C1 segment of cervical spinal cord (tissue), 14 donors: ENCODE measurements at places on chromosomes 6 and 20.

GRCh38 chr6:31576897-31577578 lies 1.7 kb downstream of the TNF start:
- DNase-seq = no peak

DNA sequence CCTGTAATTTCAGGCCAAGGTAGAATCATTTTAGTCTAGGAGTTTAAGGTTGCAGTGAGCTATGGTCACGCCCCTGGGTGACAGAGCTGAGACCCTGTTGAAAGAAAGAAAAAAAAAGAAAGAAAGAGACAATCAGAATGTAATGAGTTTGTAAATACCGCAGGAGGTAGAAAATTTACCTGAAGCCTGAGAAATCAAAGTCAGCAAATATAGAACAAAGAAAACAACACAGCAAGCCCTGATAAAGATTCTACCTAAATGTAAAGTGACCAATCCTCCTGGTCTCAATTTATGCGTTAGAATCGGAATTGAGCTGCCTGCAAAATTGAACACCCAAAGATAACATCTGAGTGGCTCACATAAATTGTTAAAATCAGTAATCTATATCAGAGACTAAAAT lies 146.5 kb upstream of the ZNF184 start:
- DNase-seq = no peak

DNA sequence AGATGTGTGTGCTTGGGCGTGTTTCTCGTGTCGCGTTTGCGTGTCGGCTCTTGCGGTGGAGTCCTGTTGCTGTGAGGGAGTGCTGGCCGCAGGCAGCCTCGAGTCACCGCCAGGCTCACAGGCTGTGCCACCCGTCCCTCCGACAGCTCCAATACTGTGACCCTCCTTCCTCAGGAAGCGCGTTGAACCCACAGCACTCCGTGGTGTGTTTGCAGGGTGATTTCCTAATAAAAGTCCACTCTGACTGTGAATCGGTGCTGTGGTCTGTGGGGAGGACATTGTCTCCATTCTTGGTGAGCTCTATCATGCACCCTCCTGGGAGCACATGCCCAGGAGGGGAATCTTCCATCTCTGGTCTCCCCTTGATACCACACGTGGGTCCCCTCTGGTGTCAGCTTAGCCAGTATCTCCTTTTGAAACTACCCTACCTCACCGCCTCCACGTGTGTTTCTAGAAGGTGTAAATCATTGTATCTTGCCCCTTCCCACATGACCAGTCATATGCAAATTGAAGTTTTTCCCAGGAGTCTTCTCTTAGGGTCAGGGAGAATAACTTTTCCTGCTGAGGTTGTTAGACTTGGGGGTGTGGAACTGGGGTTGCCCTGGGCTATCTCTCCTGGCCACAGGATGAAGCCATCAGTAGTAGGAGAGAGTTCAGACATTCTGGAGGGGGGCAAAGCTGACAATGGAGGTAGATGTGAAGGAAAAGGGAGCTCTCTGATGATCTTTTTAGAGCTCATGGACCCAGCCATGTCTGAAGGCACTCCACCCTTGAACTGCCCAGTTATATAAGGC lies 13.3 kb upstream of the PCMTD2 start:
- DNase-seq = no peak

DNA sequence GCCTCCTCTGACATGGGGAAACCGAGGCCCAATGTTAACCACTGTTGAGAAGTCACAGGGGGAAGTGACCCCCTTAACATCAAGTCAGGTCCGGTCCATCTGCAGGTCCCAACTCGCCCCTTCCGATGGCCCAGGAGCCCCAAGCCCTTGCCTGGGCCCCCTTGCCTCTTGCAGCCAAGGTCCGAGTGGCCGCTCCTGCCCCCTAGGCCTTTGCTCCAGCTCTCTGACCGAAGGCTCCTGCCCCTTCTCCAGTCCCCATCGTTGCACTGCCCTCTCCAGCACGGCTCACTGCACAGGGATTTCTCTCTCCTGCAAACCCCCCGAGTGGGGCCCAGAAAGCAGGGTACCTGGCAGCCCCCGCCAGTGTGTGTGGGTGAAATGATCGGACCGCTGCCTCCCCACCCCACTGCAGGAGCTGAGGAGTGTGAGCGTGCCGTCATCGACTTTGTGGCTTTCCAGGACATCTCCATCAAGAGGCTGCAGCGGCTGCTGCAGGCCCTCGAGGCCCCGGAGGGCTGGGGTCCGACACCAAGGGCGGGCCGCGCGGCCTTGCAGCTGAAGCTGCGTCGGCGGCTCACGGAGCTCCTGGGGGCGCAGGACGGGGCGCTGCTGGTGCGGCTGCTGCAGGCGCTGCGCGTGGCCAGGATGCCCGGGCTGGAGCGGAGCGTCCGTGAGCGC lies 1.6 kb downstream of the TNFRSF6B start:
- no peak for DNase-seq

DNA sequence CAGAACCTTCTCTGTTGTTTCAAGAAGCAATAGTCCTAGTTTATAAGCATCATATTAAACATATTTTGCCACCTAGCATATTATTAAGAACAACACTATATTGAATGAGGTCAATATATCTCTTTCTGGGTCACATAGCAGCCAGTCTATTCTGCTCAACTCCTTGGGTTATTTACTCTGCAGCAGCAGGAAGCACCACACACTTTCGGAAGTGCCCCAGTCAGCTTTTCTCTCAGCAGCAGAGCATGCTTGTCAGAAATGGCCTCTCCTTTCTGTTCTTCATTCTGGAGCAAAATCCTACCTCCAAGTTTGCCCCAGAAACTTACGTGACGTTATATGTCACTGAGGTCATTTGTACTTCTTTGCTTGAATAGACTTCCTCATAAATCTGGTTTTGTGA lies 22.7 kb downstream of the CFAP206 start:
- DNase-seq = no peak

DNA sequence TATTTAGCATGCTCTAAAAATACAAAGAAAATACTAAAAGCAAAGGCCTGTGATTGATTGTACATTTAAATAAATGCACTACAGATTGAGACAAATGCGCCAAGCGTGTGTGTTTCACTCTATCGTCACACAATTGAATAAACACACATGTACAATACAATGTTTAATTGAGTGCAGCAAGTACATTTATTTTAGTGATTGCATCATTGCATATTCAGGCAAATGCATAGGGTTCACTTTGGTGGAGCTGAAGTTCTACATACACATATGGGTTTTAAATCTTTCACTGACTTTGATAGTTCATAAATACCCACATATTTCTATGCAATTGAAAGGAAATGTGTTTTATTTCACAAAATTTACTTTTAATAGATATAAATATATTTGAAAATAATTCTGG lies 750.6 kb upstream of the MMS22L start:
- DNase-seq = no peak

GRCh38 chr20:10786678-10787077 lies 112.9 kb upstream of the JAG1 start:
- DNase-seq = no peak

DNA sequence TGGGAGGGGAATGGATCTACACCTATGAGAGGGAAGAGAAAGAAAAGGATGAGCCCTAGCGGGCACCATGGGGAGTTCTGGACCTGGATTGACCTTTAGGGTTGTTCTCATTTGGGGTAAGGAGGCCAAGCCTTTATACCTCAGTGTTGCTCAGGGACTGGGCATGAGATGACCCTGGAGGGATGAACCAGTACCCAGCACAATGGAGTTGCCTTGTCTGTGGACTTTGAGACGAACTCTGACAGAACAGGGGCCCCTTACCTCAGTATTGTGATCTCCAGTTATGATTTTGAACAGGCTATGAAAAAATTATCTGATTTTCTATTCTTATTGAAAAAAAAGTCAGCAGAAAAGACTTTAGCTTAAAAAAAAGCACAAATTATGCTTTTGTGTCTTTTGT lies 88.6 kb downstream of the FOXA2 start:
- no peak for DNase-seq

DNA sequence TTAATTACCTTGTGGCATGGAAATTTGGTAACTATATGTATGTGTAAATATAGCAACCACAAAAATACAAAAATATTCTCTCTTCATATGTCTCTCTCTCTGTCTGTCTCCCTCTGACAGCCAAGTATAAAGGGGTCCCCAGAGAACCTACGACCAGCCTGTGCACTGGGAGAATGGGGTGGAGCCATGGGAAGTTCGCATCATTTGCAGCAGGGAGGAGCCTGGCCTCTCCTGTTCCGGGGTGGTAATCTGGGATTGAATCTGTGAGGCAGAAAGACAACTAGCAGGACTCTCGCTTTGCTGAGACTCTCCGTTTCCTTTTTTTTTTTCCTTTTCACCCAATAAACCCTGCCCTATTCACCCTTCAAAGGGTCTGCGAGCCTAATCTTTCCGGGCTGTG lies 1109.1 kb downstream of the HACE1 start:
- DNase-seq = no peak

DNA sequence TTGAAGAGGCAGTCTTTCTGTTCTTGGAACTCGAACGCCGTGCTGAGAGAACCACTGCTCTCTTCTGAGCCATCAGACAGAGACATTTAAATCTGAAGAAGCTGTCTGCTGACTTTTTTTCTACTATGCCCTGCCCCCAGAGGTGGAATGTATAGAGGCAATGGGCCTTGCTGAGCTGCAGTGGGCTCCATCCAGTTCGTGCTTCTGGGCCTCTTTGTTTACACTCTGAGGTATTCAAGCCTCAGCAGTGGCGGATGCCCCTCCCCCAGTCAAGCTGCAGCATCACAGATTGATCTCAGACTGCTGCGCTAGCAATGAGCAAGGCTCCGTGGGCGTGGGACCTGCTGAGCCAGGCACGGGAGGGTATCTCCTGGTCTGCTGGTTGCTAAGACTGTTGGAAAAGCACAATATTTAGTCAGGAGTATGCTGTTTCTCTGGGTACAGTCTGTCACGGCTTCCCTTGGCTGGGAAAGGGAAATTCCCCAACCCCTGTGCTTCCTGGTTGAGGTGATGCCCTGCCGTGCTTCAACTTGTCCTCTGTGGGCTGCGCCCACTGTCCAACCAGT lies 526.8 kb downstream of the CD109 start:
- DNase-seq = no peak

- no peak for DNase-seq
Observed at GRCh38 chr6:4641461-4641860, 134.7 kb upstream of the CDYL start.

GRCh38 chr6:19032591-19033295 lies 645.6 kb downstream of the RNF144B start:
- no peak for DNase-seq

DNA sequence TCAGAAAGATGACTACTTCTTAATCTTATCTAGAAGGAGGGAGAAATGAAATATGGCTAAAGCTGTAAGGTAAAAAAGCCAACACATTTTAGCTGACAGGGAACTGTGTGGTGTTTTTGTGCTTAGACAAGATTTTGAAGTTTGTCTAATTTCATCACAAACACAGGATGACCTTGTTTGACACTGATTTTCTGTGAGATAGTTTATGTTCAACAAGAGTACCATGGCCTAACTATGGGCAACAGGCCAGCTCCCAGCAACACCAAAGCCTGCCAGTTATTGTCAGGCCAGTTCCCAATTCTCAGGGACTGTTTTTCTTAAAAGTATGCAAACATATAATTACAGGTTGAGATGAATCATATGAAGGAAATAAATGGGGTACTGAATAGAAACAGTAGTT lies 5.5 kb upstream of the ABCF1 start:
- DNase-seq = no peak

DNA sequence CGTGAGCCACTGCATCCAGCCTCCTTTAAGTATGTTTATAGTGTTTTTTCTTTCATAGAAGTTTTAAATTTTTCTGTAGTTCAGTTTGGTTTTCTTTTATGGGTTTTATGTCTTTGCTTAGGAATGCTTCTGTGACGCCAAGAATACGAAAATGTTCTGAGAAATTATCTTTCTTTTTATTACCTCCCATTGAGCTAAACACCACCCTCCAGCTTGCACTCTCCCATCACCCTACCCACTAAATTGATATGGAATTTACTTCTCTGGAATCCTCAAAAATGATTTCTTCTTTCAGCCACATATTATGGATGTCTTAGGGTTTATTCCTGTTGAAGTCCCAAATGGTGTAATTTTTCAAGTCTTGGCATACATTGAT lies 38.1 kb downstream of the JARID2 start:
- no peak for DNase-seq

DNA sequence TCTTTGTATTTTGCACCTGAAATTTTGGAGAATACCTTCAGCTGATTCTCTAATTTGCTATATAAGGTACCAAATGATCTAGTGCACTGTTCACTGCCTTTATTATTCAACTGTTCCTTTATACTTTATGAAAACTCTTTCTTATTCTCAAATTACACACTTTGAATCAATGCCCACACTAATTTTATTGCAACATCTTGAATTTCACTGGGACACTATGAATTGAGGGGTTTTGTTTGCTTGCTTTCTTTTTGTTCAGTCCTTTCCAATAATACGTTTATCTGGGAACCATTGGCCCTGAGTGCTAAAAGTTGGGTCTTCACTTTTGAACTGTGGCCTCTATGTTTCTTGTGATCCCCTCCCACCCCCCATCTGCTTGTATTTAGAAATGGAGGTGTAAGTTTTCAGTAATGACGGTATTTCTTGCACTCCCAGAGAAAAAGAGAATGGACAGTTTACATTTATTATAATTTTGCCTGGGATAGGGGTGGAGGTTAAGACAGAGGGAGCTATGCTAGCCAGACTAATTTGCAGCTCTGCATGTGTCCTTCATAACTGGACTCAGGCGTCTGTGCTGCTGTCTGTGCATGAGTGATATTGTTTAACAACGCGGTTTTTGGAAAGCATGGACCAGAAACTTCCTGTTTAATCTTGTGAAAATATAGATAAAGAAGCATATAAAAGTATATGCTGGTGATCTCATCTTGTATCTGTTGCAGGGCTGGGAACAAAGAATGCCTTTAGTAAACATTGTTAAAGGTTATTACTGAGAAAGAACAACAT lies 98.1 kb downstream of the DNAH8 start:
- DNase-seq = no peak

DNA sequence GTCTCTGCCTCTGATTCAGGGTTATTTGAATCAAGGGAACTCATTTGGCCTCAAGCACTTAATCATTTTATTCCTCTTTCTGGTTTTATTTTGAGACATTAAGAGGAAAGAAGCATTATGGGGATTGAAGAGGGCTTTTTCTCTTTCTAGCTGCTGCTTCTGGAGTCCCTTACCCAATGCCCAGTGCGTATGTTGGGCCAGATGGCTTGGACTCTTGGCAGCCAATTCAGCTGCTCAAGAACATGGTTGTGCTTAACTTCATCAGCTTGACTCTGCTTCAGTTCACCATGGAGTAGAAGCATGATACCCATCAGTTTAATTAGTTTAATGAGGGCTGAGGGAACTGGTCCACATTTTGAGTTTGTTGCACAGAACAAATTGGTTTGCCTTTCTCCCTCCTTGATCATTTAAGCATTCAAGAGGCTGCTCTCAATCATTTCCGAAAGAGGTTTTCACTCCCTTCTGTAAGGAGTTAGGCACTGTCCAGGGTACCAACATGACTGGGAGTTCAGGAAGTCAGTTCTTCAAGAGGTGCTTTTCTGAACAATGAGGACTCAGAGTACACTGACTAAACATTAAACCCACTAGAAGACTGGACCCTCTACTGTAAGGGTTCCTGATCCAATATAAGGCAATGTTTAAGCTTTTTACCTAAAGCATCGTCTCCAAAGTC lies 14.6 kb downstream of the PDYN start:
- no peak for DNase-seq

- no peak for DNase-seq
Observed at GRCh38 chr20:13852306-13852705, 67.5 kb downstream of the NDUFAF5 start.

GRCh38 chr20:41861772-41862422 lies 243.7 kb upstream of the CHD6 start:
- no peak for DNase-seq
